GM12891 (cell line): ENCODE measurements at places on chromosomes 12 and 14.
A peak's percentile ranks its signal among the peaks of the same experiment; 100 is the strongest.

DNA sequence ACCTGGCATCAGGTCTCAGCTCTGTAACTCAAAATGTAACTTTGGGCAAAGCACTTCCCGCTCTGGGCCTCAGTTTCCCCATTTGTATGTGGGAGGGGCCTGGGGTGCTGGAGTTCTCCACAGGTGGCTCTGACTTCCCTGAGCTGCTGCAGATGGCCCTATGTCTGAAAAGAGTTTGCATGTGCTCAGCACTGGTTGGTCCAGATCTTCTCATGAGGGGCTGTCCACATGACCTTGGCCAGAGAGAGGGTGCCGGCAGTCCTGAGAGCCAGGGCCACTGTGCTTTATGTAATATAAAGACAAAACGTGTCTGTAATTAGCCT, 7.2 kb upstream of the CACNA2D4 start:
- DNase-seq: no peak

DNA sequence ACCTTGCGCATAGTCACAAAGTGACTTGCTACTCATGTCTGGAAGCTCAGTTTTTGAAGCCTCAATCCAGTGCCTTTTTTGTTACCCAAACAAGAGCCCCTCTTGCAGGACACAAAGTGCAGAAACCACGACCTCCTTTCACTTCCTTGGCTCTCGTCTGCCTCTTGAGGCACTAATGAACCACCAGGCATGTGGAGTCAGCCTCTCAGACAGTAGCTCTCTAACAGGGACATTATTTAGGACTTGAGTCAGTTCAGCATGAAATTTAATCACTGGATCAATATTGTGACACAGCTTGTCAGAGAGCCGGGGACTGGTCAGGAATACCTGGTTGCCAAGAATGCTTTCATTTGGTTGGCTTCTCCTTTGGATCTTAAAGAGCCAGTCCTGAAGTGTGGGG, 46.7 kb downstream of the HSPB8 start:
- no peak for DNase-seq

DNA sequence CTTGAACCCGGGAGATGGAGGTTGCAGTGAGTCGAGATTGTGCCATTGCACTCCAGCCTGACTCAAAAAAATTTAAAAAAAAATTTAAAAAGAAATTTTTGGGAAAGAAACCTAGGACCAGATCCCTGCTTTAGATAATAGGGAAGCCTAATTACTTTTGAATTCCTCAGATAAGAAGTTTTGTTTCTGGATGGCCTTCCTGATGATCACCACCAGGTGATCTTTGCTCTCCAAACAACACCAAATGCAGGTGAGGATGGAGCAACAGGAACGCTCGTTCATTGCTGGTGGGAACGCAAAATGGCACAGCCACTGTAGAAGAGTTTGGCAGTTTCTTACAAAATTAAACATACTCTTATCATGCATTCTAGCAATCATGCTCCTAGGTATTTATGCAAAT, 28.5 kb upstream of the KLC1 start:
- no peak for DNase-seq

- DNase-seq: no peak
These were observed 269.0 kb downstream of the KCNH5 start for GRCh38 chr14:62776300-62776699.

DNA sequence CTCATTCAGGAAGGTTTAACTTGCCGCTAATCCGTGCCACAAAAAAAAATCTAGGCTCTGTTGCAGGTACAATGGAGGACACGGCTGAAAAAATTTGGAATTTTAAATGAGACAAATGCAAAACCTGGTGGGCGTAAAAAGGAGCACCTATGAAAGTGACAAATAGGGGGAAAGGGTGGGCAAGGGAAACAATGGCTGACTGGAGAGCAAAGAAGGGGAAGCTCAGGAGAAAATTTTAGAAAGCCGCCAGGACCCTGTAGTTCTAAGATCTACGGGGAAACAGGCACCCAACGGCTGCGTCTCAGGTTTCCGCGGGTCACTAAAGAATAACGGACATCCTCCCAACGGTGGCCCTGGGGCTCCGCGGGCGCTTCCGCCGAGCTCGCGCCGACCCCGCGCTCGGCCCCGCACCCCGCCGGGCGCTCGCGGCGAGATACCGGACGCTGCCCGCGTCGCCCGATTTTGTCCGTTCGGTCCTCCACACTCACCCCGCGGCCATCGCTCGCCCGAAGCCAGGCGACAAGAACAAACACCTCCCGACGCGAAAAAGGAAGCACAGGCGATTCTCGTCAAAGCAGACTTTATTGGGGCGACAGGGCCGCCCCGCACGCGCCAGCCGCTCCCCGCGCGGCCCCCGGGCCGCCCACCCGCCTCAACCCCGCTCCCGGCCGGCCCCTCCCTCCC, 1.1 kb upstream of the YY1 start:
- peak; percentile 32 for DNase-seq

- DNase-seq: no peak
These were observed 62.2 kb downstream of the SOX5 start for GRCh38 chr12:23887055-23887835.

DNA sequence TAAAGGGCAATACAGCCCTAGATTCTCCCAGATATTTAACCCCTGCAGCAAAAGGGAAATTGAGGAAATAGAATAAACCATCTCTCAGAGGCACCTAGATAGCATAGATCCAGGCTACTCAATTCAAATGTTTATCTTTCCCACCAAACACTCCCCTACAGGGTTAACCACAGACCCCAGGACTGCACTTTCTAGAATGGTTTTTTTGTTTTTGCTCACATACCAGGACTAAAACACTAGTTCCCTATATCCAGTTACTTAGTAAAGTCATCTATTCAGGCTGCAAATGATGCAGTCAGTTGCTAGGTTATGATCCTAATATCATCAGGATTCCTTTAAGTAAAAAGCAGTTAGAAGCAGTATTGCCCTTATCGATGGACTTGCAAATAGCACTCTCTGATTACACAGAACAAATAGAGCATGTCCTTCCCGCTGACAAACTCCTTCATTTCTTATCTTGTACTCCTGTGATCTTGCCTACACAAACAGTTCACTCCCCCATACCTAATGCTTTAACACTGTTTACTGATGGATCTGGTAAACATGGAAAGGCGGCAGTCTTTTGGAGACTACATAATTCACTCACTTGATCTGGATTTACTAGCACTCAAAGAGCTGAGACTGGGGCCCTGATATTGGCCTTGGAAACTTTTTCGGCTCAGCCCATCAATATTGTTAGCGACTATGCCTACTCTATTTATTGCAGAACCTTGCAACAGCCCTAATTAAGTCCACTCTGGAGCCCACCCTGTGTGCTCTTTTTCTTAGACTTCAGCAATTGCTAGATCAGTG, 257.2 kb upstream of the DIO2 start:
- no peak for DNase-seq

DNA sequence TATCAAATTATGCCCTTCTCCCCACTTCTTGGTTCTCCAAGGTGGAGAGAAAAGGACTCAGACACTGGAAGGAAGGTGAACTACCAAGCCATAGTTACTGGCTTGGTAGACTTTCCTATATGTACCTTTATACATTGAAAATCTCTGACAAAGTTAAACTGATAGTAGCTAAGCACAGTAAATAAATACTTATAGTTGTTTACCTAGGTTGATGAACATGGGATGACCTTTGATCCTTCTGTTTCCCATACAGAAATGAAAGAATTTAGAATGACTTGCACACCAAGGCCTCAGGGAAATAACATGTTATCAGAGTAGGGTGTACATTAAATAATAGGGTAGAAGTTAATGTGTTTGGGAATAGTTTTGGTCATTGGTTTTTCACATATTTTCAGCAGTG, 6.7 kb downstream of the ARHGAP5 start:
- DNase-seq: no peak

- DNase-seq: no peak
These were observed 288.0 kb downstream of the ERC1 start for GRCh38 chr12:1279050-1279449.

DNA sequence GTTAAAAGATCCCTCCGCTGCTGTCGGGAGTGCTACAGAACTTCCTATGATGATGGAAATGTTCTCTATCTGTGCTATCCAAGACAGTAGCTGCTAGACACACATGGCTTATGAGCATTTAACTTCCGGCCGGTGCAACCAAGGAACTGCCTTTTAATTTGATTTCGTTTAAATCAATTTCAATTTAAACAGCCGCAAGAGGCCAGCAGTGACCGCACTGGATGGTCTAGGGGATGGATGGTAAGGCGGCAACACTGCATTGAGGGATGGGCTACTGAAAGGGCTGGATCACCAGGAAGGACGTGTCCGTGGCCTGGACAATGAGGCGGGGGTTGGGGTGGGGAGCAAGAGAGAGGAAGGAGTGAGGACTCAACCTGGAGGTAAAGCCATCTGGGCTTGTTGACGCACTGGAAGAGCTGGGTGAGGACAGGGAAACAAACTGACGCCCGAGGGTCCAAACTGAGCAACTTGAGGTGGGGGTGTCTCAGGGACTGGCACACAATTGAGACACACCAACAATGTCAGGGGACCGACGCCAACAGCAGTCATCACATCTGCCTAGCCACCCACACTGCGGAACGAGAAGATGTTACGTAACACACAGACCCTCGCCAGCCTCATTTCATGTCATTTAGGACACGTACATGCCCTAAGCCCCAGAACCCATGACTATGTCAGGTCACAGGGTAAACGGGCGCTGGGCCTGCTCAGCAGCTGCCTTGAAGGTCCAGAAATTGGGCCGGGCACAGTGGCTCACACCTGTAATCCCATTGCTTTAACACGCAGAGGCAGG, 57.6 kb downstream of the SCARB1 start:
- DNase-seq: no peak
